ENCODE measurements at places on chromosomes 12 and 14.

DNA sequence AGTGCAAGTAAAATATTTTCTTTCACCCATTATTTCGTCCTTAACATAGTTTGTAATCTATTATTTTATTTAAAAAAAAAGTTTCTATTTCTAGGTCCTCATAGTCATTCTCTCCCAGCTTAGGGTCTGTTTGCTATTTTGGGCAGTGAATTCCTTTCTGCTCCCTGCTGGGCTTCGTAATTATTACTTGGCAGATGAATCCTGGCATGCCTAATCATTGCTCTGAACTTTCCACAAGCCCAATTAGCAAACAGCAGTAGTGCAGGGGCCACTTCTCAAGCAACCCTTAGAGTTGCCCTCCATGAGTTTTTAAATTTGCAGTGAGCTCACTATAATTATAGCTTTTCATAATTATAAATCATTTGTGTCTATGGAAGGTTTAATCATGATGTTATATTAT, 1378.3 kb upstream of the SEL1L start:
- no peak for DNase-seq

- DNase-seq: no peak
Measured at GRCh38 chr12:67288561-67288960, 19.4 kb downstream of the CAND1 start.

DNA sequence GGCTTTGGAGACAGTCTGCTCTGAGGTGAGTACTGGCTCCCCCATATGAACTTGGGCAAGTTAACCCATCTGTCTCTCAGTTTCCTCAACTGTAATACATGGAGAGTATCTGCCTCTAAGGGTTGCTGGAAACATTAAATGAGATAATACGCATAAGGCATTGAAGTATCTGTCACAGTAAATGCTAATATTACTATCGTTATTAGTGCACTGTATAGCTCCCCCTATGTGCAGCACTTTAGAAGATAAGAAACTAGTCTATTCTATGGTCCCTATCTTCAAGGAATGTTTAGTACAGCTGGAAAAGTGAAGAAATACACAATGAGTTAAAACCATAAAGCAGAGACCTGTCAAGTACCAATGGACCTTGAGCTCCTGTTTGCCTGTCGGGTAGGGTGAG, 51.7 kb upstream of the CFL2 start:
- no peak for DNase-seq

- no peak for DNase-seq
Measured at GRCh38 chr12:67658486-67658885, 9.9 kb downstream of the DYRK2 start.

GRCh38 chr12:10214136-10214894, 1.6 kb downstream of the GABARAPL1 start:
- DNase-seq: no peak

DNA sequence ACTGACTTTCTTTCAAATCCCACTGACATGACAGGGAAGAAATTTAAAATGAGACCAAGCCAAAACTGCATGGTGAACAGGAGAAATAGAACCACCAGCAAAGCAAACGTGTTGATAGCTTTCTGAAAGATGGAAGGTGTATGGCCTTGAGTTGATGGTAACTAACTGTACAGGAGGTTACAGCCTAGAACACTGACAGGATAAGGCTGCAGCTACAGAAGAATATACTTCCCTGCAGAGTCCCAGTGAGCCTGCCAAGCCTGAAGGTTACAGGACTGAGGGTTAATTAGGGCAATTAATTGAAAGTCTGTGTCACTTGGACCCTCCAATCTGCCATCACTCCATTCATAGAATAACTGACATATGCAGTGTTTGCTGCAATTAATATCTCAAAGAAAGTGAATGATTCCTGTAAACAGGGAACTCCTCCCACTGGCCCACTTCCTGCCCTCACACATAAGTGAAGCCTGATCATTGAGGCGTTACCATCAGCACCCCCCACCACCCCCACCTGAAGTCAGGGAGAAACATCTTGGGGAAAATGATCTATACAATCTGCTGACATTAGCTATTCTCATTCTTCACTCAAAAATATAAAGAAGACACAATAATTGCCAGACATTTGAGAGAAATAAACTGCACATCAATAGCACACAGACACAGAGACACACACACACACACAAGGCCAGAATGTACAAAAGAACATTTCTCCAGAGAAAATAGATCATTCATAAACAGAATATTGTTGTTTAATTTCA, 73.4 kb downstream of the GTF2A1 start:
- DNase-seq: no peak

GRCh38 chr12:18546399-18546798, 191.4 kb downstream of the PLCZ1 start:
- no peak for DNase-seq

GRCh38 chr12:11801643-11802042, 152.2 kb downstream of the ETV6 start:
- DNase-seq: no peak

GRCh38 chr14:81295958-81296923, 75.5 kb upstream of the GTF2A1 start:
- no peak for DNase-seq

GRCh38 chr12:7129287-7129871, 690 bp upstream of the RBP5 start:
- DNase-seq: no peak

GRCh38 chr14:71780075-71780474, 152.2 kb upstream of the RGS6 start:
- no peak for DNase-seq

DNA sequence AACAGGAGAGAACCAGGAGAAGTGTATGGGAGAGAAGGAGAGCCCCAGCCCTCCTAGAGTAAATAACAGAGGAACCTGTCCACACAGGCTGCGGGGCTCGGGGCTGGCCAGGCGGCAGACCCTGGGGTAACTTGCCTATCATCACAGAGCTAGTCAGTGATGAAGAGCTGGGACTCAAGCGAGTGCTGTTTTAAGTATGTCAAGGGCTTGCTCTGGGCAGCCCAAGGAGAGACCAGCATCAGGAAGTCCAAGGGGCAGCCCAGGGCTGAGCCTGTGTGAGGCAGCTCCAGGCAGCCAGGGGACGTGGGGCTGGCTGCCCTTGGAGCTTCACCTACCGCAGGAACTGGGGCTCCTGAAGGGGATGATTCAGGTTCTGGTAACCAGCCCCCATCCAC, 10.0 kb downstream of the VWF start:
- DNase-seq: no peak

DNA sequence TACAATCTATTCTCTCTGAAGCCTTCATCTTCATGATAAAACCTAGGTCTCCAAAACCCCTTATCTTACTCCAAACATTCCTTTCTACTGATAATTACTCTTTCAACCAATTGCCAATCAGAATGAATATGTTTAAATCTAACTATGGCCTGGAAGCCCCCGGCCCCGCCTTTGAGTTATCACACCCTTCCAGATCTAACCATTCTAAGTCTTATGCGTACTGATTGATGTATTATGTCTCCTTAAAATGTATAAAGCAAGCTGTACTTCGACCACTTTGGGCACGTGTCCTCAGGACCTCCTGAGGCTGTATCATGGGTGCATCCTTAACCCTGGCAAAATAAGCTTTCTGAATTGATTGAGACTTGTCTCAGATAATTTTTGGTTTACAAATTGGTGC, 14.4 kb downstream of the PABPN1 start:
- no peak for DNase-seq

DNA sequence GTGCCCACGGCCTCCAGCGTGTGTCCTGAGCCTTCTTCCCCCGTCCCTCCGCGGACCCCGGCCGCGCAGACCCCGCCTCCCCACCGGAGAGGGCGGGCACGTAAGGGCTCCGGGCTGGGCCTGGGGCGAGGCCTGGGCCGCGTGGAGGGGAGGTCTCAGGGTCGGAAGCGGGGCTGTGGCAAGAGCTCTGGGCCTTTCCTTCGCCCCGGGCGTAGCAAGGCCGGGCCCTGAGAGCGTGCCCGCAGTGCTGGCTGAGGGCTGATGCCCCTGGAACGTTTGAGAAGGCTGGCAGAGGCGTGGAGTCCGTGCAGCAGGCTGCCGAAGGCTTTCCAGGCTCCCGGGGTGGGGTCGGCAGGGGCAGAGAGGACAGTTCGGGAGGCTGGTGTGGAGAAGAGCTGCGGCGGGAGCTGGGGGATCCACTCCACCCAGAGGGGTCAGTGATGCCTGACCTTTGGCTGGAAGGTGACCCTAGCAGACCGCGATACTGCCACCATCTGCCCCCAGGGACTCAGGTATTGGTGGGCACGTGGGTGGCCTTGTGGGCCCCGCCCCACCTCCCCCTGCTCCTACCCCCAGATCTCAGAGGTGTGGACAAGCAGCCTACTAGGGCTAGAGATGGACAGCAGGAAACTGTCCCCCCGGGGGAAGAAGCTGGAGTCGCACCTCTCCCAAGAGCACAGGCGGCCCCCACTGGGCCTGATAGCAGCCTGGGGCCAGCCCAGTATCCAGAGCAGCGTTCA, 558 bp downstream of the TEX22 start:
- DNase-seq: no peak

DNA sequence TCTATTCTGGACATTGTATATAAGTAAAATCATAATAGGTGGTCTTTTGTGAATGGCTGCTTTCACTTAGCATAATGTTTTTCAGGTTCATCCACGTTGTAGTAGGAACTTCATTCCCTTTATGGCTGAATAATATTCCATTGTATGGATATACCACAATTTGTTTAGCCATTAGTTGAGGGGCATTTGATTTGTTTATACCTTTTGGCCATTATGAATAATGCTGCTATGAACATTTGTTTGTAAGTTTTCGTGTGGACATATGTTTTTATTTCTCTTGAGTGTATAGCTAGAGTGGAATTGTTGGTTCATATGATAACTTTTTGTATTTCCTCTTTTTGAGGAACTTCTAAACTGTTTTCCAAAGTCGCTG, 123.3 kb downstream of the TTLL5 start:
- no peak for DNase-seq

- peak; percentile 37 for DNase-seq
Measured at GRCh38 chr14:65210118-65210821, 108.0 kb upstream of the MAX start.

DNA sequence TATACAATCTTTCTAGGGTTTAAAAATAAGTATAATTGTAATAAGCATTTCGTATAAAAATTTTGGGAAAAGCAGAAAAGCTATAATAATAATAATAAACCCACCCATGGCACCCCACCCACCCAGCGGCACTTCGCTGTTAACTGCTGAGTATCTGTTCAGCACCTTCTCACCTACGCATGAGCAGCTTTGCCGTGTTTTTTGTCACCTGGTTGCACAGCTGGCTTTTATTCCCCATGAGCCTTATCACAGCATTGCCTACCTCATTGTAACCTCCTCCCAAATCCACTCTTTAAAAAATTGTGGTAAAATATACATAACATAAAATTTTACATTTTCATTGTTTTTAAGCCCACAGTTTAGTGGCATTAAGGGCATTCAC, 34.7 kb downstream of the CYP46A1 start:
- no peak for DNase-seq

DNA sequence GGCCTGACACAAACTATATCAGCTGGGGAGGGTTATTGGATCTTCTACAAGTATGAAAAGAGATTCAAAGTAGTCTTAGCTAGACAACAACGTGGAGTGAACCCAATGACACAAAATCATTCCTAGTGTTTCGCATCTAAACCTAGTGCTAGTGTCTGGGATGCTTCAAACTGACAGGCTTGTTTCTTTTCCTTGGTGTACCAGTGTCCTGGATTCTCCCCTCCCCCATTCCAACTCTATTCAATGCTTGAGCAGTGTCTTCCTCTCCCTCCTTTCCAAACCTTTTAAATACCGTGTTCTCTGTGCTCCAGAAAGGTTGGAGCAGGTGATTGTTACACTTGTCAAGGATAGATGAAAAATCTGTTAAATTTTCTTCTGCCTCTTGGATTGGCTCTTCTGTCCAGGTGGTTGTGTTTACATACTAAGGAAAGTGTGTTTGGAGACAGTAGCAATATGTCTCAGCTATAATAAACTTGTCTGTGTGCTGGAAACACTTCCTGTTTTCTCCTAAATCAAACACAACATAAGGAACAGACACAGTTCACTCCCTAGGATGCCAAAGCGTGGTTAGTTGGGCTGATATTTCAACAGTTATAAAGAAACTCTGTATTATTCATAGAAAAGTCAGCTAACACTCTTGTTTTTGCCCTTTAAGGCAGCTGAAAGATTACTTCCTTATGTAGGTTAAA, 14.4 kb upstream of the GUCY2C start:
- DNase-seq: no peak

GRCh38 chr14:84708865-84709264, 821.1 kb upstream of the FLRT2 start:
- DNase-seq: no peak

DNA sequence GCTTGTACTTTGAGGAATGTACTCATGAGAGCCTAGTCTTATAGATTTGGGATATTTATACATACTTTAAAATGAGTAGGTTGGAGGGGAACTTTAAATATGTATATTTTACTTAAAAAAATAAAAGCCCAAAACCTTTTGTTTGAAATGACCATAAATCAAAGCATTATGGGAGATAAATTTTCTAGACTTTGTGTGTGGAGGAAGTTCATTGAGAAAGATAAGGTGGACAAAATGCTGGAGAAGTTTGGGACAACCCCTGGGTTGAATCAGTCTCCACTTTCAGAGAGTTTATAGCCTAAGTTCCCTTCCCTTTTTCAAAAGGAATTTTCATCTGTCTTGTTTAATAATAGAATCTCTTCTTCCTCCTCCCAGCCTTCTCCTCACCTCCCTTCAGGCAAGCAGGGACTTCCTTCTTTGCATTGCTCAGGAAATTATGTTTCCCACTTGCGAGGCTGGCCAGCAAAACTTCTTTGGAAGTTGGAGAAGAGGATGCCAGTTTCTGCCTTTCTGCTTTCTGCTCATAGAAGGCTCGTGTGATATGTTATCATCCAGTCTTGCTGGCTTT, 54.2 kb downstream of the CHST11 start:
- DNase-seq: no peak

DNA sequence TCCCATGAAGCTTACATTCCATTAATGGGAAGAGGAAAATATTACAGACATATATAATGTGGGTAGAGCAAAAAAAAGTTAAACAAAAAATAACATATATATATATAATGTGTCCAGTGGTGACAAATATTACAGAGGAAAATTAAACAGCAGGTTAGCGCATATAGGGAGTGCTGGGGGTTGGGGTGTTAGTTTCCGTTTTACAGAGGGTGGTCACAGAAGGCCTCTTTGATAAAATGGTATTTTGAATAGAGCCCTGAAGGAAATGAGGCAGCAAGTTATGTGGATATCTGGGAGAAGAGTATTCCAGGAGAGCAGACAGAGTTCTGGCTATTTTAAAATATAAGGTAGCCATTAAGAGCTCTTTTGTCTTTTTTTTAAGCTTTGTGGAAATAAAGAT, 73.2 kb downstream of the DCAF5 start:
- DNase-seq: no peak

- no peak for DNase-seq
Measured at GRCh38 chr14:35250319-35250718, 41.9 kb upstream of the PSMA6 start.

GRCh38 chr14:24081739-24082211, 10.4 kb downstream of the CPNE6 start:
- no peak for DNase-seq

- DNase-seq: no peak
Measured at GRCh38 chr14:104219731-104220214, 81.4 kb downstream of the KIF26A start.

Measured in CD4-positive, alpha-beta T cell treated with Interleukin-12 subunit alpha and Interleukin-12 subunit beta, for 1 hour (primary cell).